ENCODE measurements at places on chromosomes 2 and 18.

DNA sequence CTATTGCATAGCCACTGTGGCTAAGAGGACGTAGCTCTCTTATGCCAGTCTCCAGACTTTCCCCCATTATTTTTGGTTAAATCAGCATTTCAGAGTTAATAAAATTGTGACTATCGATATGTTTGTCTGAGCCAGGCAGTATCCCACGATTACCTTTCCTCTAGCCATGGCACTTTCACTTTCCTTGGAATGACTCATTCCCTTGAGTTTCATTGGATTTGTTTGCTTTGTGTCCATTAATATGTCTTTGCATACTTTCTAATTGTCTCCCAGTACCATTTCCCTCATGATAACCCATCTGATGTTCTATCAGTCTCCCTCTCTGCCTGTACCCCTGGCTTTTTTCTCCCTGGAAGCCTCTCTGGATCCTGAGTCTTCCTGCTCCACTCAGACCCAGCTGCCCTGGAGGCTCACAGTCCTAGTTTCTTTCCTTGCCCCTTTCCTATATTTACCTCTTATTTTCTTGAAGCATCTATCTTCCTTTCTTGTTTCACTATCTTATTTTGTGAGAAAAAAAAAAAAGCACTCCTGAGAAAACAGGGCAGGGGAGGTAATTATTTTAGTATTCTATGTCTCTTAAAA lies 126.1 kb downstream of the MTX2 start:
- no peak for DNase-seq

DNA sequence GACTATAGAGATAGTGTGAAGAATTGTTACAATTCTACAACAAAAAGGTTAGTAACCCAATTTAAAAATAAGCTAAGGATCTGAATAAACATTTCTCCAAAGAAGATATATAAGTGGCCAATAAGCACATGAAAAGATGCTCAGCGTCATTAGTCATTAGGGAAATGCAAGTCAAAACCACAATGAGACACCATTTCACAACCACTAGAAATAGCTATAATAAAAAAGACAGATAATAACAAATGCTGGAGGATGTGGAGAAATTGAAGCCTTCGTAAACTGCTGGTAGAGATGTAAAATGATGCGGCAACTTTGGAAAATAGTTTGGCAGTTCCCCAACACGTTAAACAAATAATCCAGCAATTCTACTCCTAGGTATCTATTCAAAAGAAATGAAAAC lies 366.5 kb upstream of the POU3F3 start:
- no peak for DNase-seq

DNA sequence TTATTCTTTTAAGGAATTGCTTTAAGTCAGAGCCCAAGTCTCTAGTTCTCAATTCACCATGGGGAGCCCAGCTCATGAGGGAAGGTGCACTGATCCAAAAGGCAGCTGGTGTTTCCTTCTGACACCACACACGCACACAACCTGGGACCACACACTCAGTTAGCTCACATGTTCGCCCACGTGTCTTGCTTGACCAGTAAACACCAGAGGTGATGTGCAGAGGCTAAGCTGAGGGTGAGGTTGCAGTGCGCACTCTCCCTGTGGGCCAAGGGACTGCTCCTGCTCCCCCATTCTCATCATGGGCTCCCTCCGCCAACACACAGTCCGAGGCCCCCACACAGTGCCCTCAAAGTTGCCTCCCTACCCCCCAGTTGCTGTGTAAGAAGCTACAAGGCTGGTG lies 70.8 kb upstream of the BZW1 start:
- DNase-seq = no peak

GRCh38 chr2:217248312-217248935 lies 388.6 kb upstream of the TNP1 start:
- no peak for DNase-seq

DNA sequence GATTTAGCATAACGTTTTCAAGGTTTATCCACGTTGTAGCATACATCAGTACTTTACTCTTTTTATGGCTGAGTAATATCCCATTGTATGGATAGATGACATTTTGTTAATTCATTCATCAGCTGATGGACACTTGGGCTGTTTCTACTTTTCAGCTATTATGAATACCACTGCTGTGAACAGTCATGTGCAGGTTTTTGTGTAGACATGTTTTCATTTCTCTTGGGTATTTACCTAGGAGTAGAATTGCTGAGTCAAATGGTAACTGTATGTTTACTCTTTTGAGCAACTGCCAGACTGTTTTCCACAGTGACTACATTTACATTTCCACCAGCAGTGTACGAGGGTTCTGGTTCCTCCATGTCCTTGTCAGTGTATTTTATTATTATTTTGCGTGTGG lies 33.9 kb downstream of the COX7A2L start:
- no peak for DNase-seq

DNA sequence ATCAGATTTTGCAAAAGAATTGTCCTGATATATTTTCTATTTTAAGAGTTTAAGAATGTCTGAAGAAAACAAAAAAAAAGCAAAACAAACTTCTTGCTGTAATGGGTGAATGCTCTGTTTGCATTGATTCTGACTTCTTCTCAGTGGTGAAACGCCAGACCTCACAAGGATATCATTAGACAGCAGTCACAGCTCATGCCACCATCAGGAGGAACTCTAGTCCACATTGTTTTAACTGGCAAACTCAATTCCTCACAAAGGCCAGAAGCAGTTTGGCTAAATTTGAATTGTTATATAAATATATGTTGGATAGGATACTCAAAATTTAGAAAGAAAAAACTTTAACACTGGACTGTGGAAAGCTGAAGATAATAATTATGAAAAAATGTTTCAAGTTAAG lies 89.4 kb downstream of the DOK6 start:
- DNase-seq = no peak

DNA sequence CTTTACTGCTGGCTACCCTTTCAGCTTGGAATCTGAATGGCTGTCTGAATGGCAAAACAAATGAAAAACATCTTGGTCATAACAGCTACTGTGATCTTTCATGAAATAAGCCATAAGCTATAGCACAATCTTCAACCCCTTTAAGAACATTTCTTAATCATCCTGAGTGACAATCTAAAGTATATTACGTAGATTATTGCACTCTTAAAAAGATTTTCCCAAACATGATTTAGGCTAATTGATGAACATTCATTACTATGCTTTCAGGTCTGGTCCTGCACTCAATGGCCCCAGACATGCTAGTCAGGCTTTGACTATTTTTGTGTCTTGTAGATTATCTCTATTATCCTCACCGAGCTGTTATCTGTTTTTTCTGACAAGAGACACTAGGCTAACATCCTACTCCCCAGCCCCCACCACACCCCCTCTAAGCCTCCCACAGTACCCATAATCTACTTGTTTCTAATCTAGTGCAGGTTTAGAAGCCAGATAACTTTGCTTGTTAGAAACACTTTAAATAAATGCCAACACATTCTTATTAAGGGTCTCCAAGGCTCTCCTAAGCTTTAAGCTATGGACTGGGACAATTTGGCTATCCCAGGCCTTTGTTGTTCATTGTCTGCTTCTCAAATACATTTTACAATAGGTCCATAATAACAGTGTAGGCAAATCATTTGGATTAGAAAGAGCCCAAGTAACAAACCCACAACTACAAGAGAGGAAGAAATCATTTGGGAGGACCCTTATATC lies 4.2 kb downstream of the SMAD2 start:
- no peak for DNase-seq

DNA sequence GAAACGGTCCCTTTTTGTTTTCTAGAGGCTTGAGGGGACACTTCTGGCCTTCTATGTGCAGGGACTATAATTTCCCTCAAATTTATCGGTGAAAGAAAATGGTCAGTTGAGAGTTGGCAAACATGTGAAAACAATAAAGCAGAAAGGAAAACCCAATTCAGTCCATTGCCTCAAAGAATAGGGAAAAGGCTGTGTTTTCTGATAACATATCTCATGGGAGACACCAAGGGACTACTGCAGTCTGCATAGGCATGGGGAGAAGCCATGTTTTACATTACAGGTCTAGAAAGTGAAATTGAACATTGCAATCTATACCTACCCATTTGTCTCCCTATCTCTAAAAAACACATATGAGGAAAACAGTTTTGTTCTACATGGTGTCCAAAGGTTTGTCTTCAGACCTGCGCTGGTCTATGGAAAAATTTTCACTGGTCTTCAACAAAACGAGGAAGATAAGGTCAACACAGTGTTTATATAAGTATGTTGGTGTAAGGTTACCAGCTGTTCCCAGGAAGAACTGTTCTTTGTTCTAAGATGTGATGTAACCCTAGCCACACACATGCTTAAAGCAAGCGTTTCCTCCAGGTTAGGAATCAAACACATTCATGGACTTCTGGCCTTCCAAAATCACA lies 179.7 kb downstream of the MREG start:
- DNase-seq = peak; percentile 9

GRCh38 chr2:162232671-162233070 lies 10.6 kb downstream of the FAP start:
- no peak for DNase-seq

GRCh38 chr2:148603562-148603920 lies 41.0 kb upstream of the EPC2 start:
- DNase-seq = no peak

GRCh38 chr2:24875901-24876300 lies 44.1 kb downstream of the ADCY3 start:
- DNase-seq = no peak

- no peak for DNase-seq
These were observed 14.5 kb downstream of the CYB5A start for GRCh38 chr18:74277296-74277695.

DNA sequence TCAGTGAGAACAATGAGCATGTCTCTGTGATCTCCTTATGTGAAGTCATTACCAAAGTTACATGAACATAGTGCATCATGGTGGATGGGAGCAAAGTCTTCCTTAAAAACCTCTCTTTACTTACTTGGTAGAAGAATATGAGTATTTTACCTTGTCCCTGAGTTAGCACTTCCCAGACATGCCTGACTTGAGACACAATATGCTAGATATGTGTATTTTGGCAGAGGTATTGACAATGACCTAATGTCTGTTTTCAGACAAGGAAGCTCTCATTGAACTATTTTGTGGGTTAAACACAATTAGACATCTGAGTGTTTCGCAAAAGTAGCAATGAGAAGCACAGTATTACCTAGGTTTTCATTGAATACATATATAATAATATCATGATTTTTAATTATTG lies 99.1 kb upstream of the MC4R start:
- DNase-seq = no peak

GRCh38 chr18:74310411-74310810 lies 5.2 kb upstream of the C18orf63 start:
- no peak for DNase-seq

DNA sequence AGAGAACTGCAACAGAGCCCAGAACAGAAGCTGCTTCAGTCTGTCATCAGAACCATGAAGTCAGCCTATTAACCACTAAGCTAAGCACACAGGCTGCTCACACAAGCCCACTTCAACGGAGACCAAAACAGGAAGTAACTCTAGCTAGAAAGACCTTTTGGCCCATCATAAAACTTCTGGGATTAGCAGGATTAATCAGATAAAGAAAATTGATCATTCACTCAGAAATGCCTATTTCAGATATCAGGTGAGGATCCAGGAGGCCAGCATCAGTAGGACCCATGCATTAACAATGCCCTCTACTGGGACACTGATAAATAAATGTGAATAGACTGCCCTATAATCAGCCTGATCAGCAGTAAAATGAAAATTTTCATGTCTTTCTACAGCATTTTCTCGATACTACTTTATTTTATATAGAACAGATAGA lies 101.4 kb downstream of the WDPCP start:
- peak; percentile 8 for DNase-seq

DNA sequence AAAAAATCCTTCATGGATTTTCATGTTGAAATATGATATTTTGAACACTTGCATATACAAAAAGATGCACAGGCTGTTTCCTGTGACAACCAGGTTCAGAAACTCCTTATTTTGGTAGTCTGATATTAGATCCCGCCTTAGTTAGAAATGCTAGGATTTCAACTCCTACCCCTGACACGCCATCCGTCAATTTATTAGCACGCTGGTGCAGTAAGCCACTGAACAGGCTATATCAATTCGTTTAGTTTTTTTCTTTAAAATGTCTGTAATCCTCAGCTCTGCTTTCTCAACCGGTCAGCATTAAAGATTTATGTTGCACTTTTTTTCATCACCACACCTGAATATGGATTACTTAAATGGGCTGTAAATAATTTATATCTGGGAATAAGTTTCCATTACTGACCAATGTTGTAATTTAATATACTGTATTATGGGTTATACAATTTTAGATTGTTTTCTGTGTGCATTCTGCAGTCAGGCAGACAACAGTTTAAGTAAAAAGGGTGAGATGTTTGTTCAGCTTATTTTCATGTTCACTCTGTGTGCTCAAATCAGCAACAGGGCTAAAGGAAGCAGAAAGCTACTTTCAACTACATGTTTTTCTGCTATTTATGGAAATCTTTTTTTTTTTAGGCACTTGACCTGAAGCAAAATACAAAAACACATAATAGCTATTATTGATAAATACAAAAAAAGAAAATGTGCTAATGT lies 227.7 kb downstream of the ARHGAP15 start:
- DNase-seq = no peak

DNA sequence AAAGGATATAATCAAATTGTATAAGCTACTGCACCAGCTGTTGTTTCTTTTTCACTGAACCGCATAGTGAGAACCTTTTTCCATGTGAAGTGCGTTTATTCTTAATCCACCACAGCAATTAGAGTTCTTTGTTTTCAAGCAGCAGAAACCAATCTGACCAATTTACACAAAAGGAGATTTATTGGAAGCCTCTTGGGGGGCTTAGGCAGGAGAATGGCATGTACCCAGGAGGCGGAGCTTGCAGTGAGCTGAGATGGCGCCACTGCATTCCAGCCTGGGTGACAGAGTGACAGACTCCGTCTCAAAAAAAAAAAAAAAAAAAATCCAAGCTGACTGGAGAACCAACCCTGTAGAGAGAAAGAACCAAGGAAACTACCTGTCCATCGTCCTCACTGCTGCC lies 10.0 kb downstream of the ADNP2 start:
- no peak for DNase-seq

DNA sequence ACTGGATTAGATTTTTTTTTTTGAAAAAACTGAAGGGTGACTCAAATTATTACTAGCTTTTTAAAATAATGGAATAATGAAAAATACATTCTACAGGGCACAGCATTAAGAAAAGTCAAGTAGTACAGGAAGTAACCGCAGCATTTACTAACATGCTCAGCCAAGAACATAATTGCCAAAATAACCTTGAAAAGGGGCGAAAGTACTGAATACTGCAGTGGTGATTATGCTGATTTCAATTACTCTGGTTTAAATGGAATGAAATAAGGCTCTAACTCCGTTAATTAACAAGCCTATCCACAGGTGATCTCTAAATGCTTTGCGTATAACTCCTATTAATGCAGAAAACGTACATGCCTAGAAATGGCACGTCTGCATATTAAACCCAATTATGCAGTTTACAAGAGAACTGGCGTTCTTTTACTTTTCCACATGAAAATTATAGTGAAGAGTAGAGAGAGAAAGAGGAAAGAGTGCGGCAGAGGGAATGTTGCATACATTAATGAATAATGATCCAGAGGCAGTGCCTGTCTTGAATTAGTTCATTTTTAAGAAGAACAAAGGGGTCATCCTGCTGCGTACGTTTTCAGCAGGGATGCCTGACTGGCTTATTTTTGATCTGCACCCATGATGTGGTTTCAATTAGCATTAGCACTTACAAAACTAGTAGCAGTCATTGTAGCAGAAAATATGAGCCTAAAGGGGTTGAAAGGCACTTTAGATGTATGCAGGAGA lies 612.4 kb downstream of the NYAP2 start:
- DNase-seq = no peak

GRCh38 chr18:77047803-77048419 lies 84.7 kb downstream of the MBP start:
- DNase-seq = no peak
